ENCODE measurements at places on chromosomes 3 and 15.

DNA sequence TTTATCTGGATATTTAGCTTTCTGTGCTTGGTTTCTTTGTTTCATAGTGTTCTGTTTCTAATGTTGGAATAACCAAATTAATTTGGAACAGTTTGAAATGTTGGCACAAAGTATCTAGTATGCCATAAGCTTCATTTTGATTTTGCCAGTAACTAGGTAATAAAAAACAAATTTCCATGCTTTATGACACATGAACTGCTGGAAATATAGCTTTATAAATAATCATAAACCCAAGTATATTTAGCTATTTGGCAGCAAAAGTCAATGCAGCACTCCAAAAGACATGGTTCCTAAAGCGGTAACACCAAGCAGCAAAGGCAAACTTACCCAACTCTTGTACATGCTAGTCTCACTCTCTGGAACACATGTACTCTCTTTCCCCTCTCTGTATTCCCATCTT, 106.0 kb upstream of the CCNL1 start:
- no peak for DNase-seq

DNA sequence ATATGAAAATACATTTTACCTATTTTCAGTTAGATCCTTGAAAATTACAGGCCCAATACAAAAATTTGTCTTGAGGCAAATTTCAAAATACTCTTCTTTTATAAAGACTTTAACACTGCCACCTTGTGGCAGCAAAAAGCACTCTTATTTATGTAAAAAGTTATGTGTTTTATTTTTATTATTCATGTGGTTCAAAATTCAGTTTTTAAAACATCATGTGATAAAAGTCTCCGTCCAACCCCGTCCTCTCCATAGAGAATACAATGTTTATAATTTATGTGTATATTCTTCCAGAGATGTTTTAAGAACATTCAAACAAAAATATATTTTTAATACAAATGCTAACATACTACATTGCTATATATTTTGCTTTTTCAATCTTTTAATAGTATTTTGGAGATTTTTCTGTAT, 36.9 kb upstream of the TRIM59 start:
- DNase-seq, result no peak

DNA sequence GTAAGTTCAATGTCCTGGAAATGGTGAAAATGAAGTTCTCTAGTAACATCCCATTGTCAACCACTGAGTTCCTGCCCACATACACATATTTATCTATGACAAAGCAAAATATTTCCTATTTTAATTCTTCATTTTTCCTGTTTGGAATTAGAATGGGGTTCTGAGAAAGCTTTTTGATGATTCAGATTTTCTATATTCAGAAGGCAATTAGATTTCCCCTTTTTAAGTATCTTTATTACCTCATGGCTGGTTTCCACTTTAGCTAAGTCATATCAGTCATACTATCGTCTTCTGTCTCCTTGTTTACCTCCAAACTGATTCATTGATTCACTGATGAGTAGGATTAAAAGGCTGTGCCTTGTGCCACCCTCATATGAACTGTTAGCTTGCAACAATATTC, 17.9 kb downstream of the ETFA start:
- no peak for DNase-seq

GRCh38 chr3:123386477-123387040, 62.3 kb downstream of the ADCY5 start:
- DNase-seq, result no peak

DNA sequence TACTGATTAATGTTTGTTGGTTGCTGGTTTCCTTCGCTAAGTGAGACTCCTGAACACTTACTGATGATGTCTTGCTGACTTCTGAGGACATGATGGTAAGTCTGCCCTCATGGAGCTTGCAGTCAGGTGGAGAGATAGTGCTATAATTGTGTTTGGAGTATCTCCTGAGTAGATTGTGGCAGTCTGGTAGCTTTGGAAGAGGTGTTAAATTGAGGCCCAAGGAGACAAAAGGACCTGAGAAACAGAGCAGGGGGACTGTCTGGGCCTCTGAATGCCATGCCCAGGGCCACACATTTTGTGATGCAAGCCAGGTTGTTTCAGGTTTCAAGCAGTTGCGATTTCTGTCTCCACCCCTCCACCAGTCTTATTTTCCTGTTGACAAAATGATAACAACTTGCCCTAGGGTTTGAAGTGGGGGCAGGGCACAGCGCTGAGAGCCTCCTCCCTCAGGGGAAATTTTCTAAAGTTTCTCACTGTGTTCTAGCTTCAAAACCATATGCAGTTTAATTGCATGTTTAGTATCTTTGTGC, 16.7 kb downstream of the SMAD3 start:
- DNase-seq, result no peak

- DNase-seq, result no peak
Observed at GRCh38 chr3:188031121-188031520, 122.8 kb upstream of the LPP start.

- DNase-seq, result no peak
Observed at GRCh38 chr3:169865176-169865767, 4.5 kb downstream of the LRRC31 start.

GRCh38 chr15:66625974-66626373, 60.2 kb upstream of the LCTL start:
- DNase-seq, result no peak
